HEK293T (cell line): ENCODE measurements at places on chromosomes 6 and 20.

DNA sequence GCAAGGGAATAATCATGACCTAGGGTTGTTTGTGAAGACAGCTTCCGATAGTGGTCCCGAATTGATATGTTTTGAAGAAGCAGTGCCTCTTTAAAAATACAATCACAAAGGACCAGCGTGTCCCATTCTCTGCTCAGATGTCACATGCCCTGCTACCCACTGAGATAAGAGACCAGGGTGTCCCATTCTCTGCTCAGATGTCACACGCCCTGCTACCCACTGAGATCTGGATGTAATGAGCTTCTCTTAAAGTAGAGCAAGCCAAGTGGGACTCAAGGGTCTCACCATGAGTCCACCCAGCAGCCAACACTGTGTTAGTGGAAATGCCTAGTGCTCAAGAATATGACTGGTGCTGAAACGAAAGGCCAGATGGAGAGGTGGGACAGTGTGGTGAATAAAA lies 22.2 kb downstream of the RIN2 start:
- no peak for DNase-seq

DNA sequence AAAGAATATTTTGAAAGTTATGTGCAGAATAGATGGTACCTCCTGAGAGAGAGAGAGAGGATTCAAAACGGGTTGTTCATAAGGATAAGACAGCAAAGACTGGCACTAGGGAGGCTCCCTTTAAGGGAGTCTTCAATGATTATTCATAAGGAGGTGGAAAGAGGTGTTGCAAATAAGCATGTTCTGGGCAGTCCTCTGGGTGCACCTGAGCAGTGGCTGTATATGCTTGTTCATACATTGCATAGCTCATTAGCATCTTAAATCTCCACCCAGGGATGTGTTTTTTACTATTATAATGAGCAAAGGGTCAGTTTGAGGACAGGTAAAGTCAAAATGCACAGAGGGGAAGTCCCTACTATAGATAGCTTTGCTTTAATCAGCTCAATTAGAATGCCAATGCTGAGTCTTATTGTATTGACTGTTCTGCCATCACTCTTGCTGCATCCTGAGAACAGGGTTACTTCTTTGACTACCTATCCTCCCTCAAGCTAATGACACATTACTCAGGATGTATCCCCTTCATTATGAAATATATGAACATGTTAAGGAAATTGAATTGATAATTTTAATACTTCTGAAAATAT lies 10.0 kb upstream of the SIRPG start:
- no peak for DNase-seq

- no peak for DNase-seq
Observed at GRCh38 chr6:41247288-41247865, 19.2 kb downstream of the TREML4 start.

- no peak for DNase-seq
Observed at GRCh38 chr6:49937811-49938210, 26.2 kb downstream of the DEFB114 start.

DNA sequence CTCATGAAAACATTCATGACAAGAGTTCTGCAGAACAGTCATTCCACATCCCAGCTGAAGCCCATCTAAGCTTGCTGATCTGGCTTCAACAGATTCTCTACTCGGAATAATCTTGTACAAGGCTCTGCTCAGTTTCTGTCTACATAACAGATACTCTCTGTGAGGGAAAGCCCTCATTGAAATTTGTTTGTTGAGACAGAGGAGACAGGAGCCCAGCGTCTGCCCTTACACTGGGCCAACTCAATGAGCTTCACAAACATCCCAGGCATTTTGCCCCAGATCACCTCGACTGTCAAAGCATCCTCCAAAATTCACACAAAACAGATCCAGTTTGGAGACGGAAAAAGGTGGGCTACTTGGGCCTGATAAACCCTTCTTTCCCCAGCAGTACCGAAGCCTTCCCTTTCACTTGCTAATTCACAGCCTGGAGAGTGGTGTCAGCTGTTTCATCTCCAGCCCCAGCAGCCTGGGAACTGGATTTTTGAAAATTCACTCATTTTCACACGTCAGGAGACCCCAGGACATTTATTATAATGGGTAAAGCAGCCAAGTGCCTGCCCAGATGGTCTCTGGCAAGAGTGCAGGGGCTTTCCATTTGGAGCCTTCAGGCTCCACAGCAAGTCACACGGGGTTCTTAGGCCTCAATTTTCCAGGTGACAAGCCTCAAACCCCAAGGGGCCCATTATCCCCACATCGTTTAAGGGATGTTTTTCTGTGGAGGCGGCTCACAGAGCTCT lies 7.3 kb downstream of the CCDC167 start:
- no peak for DNase-seq

GRCh38 chr20:37833221-37833896 lies 69.6 kb upstream of the VSTM2L start:
- no peak for DNase-seq

DNA sequence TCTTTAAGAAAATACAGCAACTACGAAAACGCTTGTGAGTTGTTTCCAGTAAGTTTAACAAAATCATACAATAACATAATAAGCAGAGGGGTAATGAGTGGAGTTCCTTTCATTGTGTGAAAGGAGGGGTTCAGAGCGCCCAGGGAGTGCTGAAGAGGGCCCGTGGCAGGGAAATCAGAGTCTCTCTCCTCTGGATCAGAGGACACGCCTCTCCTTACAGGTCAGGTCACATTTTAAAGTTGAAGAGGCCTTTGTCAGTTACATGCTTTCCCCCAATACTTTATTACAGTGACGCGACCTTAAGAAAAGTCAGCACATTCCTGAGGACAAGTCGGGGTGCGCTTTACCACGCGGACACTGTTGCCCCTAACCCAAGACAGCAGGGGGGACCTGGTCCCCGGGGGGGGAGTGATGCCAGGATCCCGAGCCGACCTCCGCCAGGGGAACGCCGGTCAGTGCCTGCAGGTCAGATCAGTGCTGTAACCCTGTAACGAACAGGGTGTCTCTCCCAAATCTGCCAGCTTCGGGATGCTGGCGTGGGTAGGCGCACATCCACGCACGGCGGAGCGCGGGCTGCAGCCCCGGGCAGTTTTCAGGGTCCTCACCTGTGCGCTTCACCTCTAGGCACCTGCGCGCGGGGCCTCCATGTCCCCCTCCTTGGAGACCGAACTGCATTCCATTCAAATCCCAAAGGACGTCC lies 848 bp downstream of the DACT2 start:
- DNase-seq: no peak

- peak; percentile 67 for DNase-seq
Observed at GRCh38 chr20:43537921-43538877, 20.6 kb upstream of the SGK2 start.

- DNase-seq: no peak
Observed at GRCh38 chr6:42429042-42429585, 22.6 kb downstream of the TRERF1 start.

DNA sequence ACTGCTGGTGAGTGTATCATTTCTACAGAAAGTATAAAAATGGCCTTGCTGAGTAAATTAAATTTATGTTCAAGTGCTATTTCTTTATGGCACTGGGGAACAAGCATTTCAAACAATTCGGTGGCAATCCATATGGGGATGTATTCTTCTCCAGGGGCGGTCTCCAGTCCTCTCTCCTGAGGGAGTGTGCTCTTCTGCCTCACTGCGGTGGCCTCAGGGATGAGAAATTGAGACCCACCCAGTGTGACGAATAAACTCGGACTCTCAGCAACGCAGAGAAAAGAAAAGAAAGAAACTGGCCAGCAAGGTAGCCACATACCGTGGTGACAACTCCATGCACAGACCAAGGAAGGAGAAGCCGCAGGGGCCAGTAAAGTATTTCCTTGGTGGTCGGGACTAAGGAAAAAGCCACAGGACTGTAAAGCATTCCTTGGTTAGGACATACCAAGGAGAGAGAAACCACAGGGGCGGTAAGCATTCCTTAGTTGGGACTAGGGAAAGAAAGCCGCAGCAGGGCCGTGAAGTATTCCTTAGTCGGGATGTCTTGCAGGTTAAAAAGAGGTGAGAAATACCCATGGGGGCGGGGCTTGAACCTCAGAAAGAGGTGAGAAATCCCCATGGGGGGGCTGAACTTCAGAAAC lies 13.6 kb upstream of the GOPC start:
- DNase-seq: no peak

- DNase-seq: no peak
Observed at GRCh38 chr20:31527266-31527665, 13.0 kb downstream of the HM13 start.

GRCh38 chr6:27251112-27251605 lies 3.7 kb downstream of the PRSS16 start:
- peak; percentile 84 for DNase-seq

- no peak for DNase-seq
Observed at GRCh38 chr6:157276731-157277130, 46.6 kb downstream of the TMEM242 start.

GRCh38 chr6:6884193-6884627 lies 223.6 kb upstream of the RREB1 start:
- no peak for DNase-seq

DNA sequence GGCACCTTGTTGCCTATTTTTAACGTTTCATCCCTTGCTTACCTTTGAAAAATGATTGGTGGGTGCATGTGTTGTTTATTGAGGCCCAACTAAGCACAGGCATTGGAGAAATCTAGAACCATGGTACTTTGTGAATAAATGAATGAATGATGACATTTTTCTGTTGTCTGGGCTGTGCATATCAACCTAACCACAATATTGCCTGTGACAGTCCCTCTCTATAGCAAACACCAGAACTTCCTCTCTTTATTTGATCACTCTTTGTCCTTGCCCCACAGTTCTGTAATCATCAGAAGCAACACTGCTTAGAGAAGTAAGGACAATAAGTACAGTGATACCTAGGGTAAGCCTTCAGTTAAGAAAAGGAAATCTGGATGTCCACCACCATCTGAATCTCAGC lies 75.1 kb downstream of the TBC1D7 start:
- no peak for DNase-seq

GRCh38 chr6:12289365-12289919 lies 719 bp upstream of the EDN1 start:
- DNase-seq: peak; percentile 63

- DNase-seq: no peak
Observed at GRCh38 chr6:145071836-145072235, 663.5 kb downstream of the EPM2A start.

DNA sequence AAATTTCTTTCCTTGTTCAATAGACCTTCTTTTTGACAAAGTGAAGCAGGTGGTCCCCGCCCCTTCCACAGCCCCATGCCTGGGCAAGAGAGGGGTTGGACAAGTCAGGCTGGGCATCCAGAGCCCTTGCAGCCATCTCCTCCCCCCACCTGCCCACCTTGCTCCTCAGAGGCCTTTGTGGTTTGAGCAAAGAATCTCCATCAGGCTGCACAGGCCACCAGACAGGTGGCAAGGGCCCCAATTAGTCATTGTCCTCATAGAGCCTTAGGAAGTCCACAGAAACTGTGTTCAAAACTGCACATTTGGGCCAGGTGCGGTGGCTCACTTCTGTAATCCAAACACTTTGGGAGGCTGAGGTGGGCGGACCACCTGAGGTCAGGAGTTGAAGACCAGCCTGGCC lies 1.5 kb upstream of the MAPK13 start:
- DNase-seq: no peak

DNA sequence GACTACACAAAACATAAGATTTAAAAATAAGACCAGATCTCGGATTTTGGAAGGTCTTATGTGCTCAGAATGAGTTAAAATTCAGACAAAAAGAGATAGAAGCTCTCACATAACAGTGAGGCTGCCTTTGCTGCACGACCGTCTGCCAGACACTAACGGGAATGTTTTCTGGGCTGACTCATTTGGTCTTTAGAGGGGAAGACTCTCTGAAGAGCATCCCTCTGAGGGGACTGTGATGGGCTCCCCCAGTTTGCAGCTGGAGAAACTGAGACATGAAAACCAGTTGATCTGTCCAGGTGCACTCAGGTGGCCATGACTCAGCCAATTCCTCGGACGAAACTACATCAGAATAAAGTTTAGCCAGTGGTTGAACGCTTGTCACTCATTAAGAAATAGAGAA lies 153.9 kb downstream of the RNASET2 start:
- no peak for DNase-seq

GRCh38 chr20:46240065-46240464 lies 68.2 kb downstream of the CDH22 start:
- DNase-seq: no peak

- no peak for DNase-seq
Observed at GRCh38 chr6:21840428-21840827, 246.9 kb downstream of the SOX4 start.

GRCh38 chr6:124551711-124552233 lies 410.5 kb upstream of the RNF217 start:
- DNase-seq: no peak

DNA sequence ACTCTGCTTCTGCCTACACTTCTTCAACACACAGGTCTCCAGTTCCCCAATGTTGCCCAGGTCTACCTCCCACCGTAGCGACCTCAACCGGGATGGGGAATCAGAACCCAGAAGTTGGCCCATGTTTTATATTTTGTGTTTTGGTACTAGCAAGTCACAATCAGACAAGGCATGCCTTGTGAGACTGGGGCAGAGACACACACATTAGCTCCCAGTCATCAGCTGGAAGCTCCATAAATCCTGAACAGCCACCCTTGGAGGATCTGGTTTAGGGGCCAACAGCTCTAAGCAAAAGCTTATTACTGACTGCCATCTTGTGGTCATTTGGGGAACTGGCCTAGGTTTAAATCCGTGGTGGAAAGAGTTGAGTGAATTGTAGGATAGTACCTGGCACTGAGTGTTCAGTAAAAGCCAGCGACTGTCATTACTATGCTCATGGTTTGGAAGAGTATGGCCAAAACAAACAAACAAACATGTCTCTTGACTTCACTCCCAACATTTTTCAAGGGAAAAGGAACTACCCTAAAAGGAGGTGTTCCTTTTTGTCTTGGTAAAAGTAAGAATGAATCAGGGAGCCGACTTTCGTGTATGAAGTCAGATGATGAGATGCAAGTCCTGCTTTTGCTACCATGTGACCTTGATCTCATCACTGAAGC lies 40.5 kb downstream of the PIM1 start:
- peak; percentile 76 for DNase-seq

DNA sequence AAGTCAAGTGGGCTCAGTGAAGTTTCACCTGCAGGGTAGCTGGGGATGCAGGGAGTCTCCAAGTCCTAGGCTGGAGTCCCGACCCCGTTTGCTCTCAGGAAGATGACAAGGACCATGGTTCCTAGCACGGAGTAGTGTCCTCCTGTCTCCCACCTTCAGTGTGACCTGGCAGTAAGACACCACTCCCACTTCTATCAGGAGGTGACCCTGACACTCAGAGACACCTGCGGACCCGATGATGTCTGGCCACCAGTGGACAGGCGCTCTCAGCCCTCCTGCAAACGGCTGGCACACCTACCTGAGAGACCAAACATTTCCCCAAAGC lies 1.1 kb downstream of the SOD2 start:
- DNase-seq: peak; percentile 16

DNA sequence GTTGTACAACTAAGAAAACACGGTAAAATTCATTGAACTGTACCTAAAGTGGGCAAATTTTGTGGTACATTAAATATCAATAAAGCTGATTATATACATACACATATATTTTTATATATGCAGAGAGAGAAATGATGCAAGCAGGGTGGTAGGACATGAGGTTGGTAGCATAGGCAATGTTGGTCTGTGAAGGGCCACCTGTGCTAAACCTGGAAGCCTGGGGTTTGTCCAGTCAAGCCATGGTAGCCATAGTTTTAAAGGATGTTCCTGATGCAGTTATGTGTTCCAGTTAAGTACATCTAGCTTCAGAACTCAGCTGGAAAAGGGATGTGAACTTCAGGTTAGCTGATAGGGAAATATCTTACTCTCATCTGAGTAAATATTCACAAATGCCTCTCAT lies 60.1 kb downstream of the TRIM38 start:
- DNase-seq: no peak

- DNase-seq: no peak
Observed at GRCh38 chr6:158619922-158620801, 24.4 kb downstream of the DYNLT1 start.

GRCh38 chr20:45140836-45141235 lies 16.6 kb upstream of the WFDC12 start:
- DNase-seq: no peak
